ENCODE measurements at places on chromosomes 2 and 18.

DNA sequence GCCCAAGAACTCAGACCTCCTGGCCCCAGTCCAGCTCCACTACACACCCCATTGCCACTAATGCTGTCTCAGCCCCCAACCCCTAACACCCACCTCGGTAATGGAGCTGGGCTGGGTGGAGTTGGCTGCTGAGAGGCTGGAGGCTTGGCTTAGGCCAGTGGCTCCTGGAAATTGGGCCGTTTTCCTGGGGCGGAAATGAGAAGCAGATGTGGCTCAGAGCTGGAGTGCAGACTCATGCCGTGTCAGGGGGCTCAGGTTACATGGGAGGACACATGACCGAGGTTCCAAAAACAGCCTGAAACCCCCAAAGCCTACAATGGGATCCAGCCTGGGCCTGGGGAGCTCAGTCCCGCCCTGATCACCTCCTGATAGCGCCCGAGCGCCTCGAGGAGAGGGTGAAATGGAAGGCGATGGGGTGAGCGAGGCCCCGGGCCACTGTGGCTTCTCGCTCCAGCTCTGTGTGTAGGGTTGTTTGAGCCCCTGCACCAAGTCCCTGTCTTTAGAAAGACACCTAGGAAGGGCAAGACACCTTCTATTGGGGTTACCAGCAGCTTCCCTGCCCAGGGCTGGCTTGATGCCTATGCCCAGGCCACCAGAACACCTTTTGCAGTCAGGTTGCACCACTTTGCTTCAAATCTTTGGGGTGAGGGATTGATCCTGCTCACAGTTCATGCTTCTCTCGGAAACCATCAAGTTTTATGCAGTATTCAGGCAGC, 175.7 kb upstream of the HAAO start:
- peak; percentile 52 for DNase-seq

DNA sequence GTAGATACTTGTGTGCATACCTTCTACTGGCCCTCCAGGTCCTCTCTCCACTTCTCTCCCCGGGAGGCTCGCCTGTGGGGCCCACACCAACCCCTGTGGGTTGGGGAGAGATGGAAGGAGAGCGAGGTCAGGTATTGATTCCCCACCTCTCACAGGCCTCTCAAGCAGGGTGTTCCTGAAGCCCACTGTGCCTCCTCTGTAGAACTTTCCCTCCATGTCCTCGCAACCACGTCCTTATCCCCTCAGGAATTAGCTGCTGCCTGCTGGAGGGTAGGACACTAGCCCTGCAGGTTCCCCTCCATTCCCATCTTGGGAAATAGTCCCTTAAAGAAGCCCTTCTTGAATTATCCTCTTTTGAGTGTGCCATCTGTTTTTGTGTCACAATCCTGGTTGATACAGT, 38.9 kb upstream of the KLF11 start:
- DNase-seq: no peak

- DNase-seq: no peak
Measured at GRCh38 chr18:32446780-32447179, 23.9 kb downstream of the GAREM1 start.

- no peak for DNase-seq
Measured at GRCh38 chr2:229974266-229974665, 52.0 kb downstream of the FBXO36 start.

GRCh38 chr18:54950221-54950620, 9.0 kb downstream of the CCDC68 start:
- peak; percentile 26 for DNase-seq

DNA sequence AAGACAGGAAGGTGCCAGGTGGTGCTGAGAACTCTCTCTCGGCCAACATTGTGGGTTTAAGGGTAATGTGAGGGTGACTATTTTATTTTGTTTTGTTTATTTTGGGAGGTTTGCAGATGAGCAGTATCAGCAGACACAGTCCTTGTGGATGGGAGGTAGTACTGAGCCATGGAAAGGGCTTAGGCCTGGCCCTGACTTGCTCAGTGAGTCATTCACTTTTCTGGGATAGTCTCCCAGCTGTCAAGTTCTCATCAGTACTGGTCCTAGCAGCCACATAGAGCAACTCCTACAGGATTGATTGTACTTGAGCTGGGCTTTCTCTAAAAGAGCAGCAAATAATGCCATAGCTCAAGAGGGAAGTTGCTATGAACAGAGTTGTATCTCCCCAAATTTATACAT, 175.2 kb downstream of the LOXHD1 start:
- no peak for DNase-seq

DNA sequence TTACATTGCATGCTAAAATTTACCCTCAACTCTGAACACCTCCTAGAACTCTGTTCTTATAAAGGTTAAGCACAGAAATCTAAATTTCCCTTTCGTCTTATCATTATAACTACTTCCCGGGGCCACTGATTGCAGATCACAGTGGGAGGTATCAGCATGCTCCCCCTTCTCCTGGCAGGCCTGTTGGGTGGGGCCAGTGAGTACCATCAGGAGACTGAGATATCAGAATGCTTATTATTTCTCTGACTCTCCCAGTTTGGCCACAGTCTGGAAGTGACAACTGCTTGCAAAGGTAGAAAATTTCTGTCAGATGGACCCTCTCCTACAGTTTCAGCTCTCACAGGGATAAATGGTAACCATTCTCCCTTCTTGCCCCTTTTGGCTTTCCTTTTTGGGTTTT, 62.6 kb downstream of the DSEL start:
- DNase-seq: no peak

- no peak for DNase-seq
Measured at GRCh38 chr2:194135463-194135862, 1521.6 kb upstream of the SLC39A10 start.

- no peak for DNase-seq
Measured at GRCh38 chr2:44389895-44390294, 28.1 kb downstream of the CAMKMT start.

GRCh38 chr2:218323526-218324472, 31.5 kb upstream of the TMBIM1 start:
- DNase-seq: no peak

DNA sequence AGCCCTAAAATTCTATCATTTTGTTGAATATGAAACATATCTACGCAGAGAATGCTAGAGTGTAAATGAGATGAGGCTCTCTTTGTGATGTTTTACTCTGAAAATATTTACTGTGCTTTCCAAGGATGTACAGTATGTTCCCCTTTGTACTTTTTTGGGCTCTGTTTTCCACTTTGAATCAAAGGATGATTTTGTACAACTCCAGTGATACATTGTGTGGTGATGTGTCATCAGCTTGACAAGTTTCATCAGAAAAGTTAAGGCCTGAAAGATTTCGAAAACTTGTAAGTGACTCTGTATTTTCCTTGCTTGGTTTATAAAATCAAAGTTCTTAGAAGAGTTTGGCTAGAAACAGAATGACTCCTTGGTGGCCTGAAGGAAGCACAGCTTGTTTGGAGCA, 206.3 kb downstream of the LTBP1 start:
- DNase-seq: no peak

GRCh38 chr2:148781544-148781943, 93.5 kb upstream of the KIF5C start:
- DNase-seq: no peak

GRCh38 chr2:74103763-74104162, 43.9 kb downstream of the BOLA3 start:
- DNase-seq: no peak

- DNase-seq: no peak
Measured at GRCh38 chr2:142782942-142783443, 94.5 kb upstream of the KYNU start.

GRCh38 chr2:148483665-148484064, 160.9 kb upstream of the EPC2 start:
- no peak for DNase-seq

DNA sequence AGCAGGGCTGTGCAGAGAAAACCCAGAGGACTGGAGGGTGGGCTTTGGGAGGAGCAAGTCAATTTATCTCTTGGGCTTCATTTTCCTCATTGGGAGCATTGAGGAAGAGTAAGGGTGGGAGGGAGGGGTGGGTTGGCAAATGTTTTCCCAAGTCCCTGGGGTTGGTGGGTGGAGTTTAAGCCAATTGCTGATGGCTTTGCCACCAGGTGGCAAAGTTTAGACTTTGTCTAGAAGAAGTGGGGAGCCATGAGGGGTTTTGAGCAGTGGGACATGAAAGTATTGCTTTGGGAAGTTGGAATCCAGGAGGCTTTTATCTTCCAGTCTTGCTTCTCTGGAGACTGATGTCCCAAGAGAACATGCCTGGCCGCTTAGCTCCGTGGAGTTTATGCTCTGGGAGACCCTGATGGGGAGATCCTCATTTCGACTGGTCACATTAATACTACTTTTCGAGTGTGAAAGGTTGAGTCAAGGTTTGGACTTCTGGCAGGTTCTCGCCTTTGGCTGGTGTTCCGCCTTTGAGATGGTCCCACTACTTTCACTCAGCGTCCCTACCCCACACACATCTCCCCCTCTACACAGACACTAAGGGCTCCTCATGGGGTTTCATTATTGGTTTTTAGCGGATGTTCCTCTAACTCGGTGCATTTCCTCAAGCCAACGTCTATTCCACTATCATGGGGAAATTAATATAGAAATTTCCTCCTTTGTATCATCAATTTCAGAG, 126.7 kb downstream of the PRKCE start:
- no peak for DNase-seq

DNA sequence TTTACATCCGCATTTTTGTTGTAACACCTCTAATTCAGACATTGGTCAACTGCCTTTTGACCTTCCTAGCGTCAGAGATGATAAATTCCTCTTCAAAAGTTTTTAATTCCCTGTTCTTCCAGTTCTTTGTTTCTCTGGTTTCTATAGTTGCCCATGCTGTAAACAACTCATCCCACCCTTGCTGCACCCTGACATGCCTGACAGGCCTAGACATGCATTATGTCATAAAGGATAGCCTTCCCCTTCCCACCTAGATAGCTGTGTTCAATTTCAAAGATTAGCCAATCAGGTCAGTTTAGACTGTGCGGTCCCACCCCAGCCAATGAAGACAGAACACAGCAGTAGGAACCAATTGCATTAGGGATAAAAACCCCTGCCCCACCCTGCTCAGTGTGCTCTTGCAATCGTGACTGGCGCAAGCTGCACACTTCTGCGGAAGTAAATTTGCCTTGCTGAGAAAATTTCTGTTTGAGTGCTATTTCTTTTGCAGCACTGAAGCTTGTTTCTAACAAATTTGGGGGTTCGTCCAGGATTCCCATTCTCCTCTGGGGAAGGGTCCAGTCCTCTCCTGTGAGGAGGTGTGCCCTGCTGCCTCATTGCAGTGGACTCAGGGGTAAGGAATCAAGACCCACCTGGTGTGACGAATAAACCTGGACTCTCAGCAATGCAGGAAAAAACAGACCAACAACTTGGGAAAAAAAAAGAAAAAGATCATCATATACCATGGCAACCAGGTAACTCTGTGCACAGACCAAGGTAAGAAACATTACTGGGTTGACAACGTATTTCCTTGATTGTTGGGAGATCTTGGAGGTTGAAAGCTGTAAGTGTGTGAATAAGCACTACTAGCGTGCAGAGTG, 9.1 kb upstream of the SAP130 start:
- no peak for DNase-seq

- DNase-seq: no peak
Measured at GRCh38 chr2:191158193-191158592, 7.4 kb upstream of the STAT4 start.

DNA sequence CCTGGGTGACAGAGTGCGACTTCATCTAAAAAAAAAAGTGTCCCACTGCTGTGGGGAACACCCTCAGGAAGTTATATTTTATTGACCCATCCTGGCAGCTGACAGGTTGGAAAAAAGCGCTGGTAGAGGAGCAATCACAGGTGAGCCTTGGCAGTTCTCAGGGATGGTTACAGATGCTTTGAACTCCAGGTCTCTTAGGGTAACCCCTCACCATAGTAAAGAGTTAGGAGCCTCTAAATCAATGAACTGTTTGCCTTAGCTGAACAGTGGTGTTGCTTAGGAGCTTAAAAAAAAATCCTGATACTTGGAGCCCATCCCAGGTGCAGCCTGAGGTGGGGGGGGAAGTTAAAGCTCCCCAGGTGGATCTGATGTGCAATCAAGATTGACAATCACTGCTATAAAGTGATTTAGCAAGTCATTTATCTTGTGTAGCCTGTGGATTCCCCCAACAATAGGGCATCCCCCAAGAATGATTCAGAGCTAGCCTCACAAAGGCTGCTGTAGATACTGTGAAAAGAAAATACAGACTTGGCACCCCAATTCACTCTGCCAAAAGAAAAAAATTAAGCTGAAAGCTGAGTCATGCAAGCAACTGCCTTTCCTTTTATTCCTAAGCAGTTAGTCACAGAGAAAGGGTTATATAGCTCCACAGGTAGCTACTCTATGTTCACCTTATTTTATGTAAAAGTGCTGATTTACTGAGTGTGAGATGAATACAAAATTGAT, 14.8 kb downstream of the SLC16A14 start:
- no peak for DNase-seq

DNA sequence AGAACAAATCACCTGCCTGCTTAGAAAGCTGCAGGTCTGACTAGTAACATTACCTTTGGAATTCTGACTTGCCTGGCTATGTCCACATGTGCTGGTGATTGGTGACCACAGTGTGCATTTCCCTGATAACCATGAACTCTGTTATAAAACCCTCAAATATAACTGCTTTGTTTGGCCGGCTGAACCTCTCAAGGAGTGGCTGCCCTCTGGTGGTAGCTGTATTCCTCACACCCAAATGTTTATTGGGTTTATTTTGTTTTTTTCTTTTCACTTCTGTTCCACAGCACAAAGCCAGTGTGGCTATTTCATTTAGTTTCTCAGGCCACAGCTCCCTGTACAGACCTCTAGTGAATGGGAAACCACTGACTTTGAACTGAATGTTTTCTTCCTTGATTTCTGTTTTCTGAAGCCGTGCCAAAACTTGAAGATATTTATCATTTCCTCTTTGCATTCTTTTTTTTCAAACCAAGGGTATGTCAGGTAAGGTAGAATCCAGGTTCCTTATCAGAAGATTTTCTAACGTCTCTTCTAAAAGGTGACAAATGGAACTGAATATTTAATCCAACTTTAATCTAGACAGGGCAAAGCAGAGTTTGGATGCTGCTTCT, 549.0 kb upstream of the VRK2 start:
- peak; percentile 51 for DNase-seq

GRCh38 chr2:106579750-106580197, 92.6 kb downstream of the CD8B2 start:
- DNase-seq: peak; percentile 26

- DNase-seq: no peak
Measured at GRCh38 chr2:53989210-53989862, 18.5 kb upstream of the PSME4 start.

DNA sequence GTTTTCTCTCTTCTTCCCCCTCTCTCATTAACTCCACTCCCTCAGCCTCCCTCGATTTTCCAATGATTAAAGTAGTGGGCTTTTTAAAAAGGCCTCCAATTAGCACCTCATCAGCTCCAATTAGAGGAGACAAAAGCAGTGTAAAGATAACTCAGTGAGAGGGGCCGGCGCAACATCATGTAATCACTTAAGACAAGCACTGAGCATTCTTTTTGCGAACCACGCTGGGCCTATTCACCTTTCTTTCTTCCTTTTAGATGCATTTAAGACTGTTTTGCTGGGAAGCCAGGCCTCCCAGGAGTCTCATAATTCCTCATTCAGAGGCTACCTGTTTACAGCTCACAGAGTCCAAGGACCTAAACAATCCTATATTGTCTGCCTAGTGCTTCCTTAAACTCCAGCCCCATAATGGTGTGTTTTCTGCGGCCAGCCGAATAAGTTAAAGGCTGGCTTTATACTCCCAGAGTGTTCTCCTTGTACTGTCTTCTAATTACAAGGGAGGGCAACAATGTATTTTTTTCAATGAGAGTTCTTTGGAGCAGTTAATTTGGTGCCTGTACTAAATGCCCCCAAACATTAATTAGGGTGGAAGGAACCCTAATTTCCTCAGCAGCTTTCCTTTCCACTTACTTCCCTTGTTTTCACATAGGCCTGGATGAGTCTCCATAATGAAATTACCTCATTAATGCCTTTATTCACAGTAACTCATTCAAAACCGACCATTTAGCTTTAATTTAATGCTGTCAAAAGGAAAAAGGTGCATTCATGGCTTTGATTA, 28.0 kb upstream of the LMAN1 start:
- no peak for DNase-seq
